ENCODE measurements at places on chromosomes 2 and 18.
A peak's percentile ranks its signal among the peaks of the same experiment; 100 is the strongest.

DNA sequence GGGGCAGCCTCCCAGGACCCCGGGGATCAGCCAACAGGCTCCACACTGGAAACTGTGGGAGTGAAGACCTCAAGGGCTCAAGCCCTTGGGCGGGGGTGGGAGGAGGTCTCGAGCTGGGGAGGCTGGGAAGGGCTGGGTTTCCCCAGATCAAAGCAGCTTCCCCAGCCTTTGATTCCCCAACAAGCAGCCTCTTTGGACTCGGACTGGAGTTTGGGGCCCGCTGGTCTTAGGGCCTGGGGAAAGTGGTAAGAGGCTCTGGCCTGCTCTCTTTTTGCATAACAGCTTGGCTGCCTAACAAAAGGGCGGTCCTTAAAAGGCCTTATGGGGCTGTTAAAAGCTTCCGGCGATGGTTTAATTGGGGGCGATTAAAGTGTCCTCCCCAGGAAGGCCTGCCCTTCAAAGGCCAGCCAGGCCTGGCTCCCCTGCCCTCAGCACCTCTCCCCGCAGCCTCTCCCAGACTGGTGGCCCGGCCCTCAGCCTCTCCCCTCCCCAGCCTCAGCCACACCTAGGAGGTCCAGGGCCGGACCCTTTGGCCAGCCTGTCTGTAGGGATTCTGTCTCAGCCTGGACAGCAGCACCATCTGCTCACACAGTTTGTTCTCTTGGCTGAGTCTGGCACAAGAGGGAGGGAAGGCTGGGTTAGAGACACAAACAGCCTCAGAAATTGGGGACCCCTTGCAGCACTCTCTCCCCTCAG is 39.6 kb downstream of the ZFP36L2 start:
- DNase-seq, result no peak

- DNase-seq, result no peak
Observed at GRCh38 chr2:1366546-1367134, 46.6 kb upstream of the TPO start.

DNA sequence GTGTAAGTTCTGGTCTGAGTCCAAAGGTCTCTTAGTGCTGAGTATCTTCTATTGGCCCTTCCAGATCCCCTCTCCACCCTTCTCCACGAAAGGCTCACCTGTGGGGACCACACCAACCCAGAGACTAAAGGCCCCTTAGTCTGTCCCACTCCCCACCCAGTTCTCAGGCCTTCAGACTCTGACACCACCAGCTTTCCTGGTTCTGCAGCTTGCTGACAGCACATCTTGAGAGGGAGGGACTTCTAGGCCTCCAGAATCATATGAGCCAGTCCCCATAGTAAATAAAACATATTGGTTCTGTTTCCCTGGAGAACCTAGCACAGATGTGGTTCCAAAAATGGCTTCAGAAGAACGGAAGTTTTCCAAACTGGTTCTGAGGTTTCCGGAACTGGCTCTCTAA is 38.5 kb upstream of the KLF11 start:
- DNase-seq, result no peak

GRCh38 chr2:218970894-218971293 is 11.4 kb downstream of the CDK5R2 start:
- DNase-seq, result no peak

DNA sequence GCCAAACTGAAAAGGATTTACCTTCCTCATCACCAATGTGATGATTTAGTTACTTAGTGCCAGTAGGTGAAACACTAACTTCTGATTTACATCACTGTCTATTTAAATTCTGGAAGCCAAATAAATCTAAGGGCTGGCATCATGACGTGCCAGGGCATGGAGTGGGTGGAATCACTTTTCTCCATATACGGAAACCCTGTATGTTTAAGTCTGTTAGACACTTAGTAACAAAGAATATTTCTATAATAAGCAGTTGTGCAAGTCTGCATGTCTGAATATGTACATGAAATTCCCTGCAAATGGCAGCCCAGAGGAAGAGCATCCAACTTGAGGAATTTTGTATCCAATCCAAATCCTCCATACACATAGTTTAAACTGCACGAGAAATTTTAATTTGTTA is 243.1 kb upstream of the SMAD7 start:
- DNase-seq, result no peak

DNA sequence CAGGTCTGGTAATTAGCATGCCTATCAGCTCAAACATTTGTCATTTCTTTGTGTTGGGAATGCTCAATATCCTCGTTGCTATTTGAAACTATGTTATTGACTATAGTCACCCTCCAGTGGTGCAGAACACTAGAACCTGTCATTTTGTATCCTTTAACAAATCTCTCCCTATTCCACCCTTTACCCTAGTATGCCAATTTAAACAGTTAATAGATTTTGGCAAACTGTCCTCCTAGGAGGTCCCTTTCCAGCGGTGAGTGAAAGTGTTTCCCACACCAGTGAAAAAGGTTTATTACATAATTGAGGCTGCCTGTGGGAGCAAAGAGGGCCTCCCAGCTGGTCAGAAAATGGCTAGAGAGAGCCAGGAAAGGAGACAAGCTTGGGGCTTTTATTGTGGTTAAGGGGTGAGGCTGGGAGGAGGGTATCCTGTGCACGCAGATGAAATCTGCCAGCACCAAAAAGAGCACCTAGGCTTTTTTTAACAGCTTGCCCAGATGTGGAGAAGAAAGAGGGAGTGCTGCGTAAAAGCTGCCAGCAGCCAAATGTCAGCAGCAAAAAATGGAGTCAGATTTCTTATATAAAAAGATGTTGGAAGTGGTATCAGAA is 1.8 kb upstream of the DRC1 start:
- DNase-seq, result peak; percentile 8

- peak; percentile 59 for DNase-seq
Observed at GRCh38 chr2:237500681-237501424, 13.8 kb downstream of the MLPH start.

GRCh38 chr2:64311948-64312621 is 141.9 kb upstream of the LGALSL start:
- peak; percentile 84 for DNase-seq

- DNase-seq, result peak; percentile 31
Observed at GRCh38 chr2:120429586-120430500, 83.9 kb downstream of the INHBB start.

DNA sequence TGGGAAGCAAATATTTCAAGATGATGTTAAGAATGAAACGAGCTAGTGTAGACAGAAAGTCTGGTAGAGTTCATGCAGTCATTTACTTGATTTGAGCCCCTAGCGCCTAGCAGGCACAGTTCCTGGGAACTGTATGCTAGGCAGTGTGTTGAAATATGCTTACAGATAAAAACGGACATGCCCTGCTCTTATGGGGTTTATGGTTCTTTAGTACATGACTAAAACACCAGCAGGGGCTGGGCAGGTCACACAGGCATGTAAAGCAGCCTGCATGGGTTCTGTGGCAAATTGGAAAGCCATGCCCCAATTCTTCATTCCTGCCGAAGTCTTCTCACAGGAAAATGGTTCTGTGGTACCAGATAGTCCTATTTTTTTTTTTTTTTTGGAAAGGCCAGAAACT is 27.3 kb upstream of the MGAT5 start:
- DNase-seq, result no peak

- DNase-seq, result no peak
Observed at GRCh38 chr18:78788161-78788560, 191.5 kb upstream of the SALL3 start.

GRCh38 chr2:238528953-238529781 is 102.4 kb downstream of the ASB1 start:
- DNase-seq, result peak; percentile 97

- DNase-seq, result no peak
Observed at GRCh38 chr2:85706063-85706462, 11.9 kb downstream of the GNLY start.

DNA sequence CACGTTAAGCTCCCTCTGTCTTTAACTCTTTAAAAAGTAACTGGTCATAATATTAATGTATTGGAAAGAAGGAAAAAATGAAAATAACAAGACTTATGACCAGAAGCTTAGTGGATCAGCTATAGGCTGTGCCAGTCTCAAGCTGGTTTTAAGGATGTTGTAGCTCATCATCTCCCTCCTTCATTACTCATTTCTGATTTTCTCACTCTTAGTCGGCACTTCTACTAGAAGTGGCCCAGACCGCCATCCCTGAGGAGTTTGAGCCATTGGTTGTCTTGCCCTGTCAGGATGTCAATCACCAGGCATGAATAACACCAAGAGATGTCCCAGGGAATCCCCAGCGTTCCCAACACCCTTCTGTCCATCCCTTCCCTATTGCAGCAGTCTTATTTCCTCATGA is 151.5 kb downstream of the ASXL3 start:
- no peak for DNase-seq
